ENCODE measurements at places on chromosomes 11 and 22.

DNA sequence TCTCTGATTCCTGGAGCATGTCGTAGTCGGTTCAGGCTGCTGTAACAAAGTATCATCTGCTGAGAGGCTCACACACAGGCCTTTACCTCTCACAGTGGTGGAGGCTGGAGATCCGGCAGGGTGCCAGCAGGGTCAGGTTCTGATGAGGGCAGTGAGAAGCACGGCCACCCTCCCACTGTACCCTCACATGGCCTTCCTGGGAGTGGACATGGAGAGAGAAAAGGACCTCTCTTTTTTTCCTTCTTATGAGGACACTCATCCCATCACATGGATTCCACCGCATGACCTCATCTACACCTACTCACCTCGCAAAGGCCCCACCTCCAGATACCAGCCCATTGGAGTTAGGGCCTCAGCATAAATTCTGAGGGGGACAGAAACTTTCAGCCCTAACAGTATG lies 99.5 kb downstream of the BCR start:
- DNase-seq = no peak

DNA sequence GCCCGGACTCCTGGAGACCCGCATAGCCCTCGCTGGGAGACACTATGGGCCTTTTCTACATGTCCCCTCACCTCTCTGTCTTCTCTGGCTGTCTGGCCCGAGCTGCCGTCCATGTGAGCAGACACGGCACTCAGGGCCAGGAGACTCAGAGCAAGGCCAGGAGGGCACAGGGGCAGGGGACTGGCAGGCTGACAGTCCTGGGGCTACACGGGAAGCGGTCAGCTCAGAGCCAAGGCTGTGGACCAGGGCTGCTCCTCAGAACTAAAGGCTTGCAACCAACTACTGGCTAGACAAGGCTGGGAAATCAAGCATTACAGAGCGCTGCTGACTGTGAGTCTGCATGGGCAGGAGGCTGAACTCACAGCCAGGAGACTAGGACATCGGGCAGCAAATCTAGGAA lies 56.1 kb upstream of the CDON start:
- no peak for DNase-seq

DNA sequence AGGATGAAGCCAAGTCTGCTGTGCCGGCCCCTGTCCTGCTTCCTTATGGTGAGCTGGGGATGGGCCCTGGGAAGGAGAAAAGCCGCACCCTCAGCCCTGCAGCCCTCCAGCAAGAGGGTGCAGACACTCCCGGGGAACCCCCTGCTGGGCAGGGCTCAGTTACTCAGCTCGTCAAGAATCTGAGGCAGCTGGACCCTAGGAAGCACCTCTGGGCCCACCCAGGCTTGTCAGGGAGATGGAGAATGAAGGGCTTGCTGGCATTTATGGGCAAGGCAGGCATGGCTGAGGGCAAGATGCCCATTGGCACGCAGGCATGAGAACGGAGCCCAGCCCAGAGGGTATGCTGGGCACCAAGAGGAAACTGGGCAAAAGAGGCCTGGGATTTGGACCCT lies 12.9 kb downstream of the RELT start:
- no peak for DNase-seq

- no peak for DNase-seq
Measured at GRCh38 chr11:131760091-131761061, 390.0 kb downstream of the NTM start.

GRCh38 chr11:79498667-79499066 lies 57.8 kb upstream of the TENM4 start:
- no peak for DNase-seq
